ENCODE measurements at places on chromosomes 7 and 10. TPM values are rescaled to one million over a fixed set of nuclear protein-coding genes. Genes with fewer than 3 reads are reported as not detected.

MYH16 gene
- total RNA-seq = not detected

DNA sequence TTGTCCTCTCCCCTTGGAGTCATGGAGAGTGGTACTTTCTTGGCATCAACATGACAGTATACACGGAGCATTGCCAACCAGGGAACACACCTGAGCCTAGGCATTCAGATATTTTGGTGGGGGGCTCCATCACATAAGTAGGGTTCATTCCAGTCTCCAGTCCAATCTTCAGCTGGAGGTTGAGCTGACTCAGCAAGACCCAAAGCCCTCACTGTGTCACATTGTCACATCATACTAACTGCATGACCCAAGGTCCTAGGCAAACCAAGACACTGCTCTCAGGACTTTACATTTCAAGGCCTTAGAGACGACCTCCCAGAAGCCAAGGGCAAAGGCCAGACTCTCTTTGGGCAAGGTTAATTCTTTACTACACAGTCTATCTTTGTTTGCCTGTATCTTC, 190.1 kb downstream of the TMEM178B start:
- H3K27me3 ChIP-seq = peaks cover 7% of the 10 kb centered on the region
- H3K4me3 ChIP-seq = no peak overlapping the region
- H3K4me1 ChIP-seq = peaks cover 17% of the 10 kb centered on the region
- H3K36me3 ChIP-seq = no peaks in the 10 kb centered on the region

- no peak overlapping the region for H3K4me3 ChIP-seq
- peaks cover 15% of the 10 kb centered on the region for H3K4me1 ChIP-seq
- DNase-seq = no peak
Observed at GRCh38 chr10:63064706-63065105, 68.4 kb upstream of the NRBF2 start.

GRCh38 chr7:87874066-87874465, 2.1 kb downstream of the SLC25A40 start:
- DNase-seq = no peak
- peak overlapping the region; percentile 22 for H3K27ac ChIP-seq
- H3K27me3 ChIP-seq = no peaks in the 10 kb centered on the region
- peaks cover 60% of the 10 kb centered on the region for H3K36me3 ChIP-seq
- H3K4me3 ChIP-seq = peak overlapping the region; percentile 88

DNA sequence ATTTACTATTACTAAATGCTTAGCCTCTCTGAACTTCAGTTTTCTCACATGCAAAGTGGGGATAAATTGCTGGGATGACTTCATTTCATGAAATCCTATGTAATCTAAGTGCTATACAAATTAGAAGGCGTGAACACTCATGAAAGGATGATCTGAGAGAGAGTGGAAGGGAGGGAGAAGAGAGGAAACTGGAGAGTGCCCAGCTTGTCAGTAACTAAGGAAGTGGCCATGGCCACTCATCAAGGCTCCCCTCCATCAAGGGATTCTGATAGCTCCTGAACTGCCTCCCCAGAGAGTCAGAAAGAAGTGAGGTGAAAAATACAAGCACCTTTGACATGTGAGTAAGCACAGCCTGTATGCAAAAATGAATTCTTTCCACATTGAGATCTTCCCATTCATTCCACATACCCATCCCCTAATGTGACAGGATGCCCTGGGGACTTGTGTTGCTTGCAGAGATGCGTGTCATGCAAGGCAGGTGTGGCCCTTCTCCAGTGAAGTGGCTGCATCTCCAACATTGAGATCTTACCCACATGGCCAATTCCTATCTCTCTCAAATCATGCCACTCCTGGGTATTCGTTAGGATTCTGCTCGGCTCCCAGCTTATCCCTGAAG, 76.5 kb upstream of the ITPRID1 start:
- DNase-seq = no peak
- H3K27me3 ChIP-seq = no peaks in the 10 kb centered on the region
- H3K4me3 ChIP-seq = no peak overlapping the region
- H3K4me1 ChIP-seq = no peaks in the 10 kb centered on the region
- no peaks in the 10 kb centered on the region for H3K36me3 ChIP-seq

HOXA5 gene
- not detected for total RNA-seq

GRCh38 chr10:132542086-132542775, 4.6 kb downstream of the INPP5A start:
- H3K27me3 ChIP-seq = no peaks in the 10 kb centered on the region
- H3K4me3 ChIP-seq = no peak overlapping the region
- DNase-seq = no peak
- peaks cover 44% of the 10 kb centered on the region for H3K4me1 ChIP-seq

GRCh38 chr7:156725936-156726335, 85.4 kb downstream of the RNF32 start:
- DNase-seq = no peak
- H3K4me3 ChIP-seq = no peak overlapping the region
- H3K4me1 ChIP-seq = no peaks in the 10 kb centered on the region
- no peaks in the 10 kb centered on the region for H3K27me3 ChIP-seq
- no peak overlapping the region for H3K27ac ChIP-seq
- peaks cover 13% of the 10 kb centered on the region for H3K36me3 ChIP-seq

DNA sequence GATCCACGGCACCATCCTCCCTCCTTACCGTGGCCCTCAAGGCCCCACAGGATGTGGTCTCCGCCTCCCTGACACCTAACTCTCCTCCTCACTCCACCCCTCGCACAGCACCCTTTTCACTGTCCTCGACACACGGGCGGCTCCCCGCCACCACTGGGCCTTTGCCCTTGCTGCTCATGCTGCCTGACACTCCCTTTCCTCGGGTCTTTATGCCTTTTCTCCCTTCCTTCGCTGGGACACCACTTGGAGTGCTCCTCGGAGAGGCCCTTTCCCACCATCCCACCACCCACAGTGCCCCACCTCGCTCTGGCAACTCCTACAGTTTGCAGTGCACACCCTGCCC, 7.9 kb upstream of the INMT start:
- DNase-seq = peak; percentile 56
- peaks cover 16% of the 10 kb centered on the region for H3K4me1 ChIP-seq
- no peak overlapping the region for H3K27ac ChIP-seq
- H3K36me3 ChIP-seq = no peaks in the 10 kb centered on the region
- no peaks in the 10 kb centered on the region for H3K27me3 ChIP-seq
- no peak overlapping the region for H3K4me3 ChIP-seq

DNA sequence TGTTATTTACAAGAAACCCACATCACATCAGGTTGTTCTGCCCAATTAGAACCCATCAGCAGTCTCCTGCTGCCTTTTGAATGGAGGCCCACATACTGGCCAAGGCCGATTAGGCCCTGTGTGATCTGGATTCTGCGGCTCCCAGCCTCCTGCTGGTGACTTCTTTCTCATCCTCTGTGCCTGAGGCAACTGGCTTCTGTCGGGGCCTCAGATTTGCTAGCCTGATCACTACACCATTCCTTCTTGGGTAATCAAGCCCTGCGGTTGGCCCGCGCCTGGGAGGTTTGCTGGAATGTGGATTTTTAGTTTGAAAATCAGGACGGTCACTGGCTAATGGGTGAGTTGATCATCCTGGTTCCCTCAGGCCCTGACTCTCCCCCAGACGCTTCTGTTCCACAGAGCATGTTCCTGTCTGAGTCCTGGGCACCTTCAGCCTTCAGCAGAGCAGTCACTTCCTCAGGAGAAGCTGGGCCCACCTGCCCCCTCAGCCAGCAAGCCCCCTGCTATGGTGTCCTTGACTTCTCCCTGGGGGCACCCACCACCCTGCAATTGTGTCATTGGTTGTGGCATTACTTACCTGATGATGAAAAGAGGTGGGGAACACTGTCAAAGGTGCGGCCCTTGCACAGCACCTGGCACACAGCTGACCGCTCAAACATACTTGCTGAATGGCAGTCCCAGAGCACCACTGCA, 207.6 kb downstream of the PHTF2 start:
- H3K4me1 ChIP-seq = no peaks in the 10 kb centered on the region
- no peaks in the 10 kb centered on the region for H3K27me3 ChIP-seq
- no peak overlapping the region for H3K27ac ChIP-seq
- H3K4me3 ChIP-seq = no peak overlapping the region
- H3K36me3 ChIP-seq = no peaks in the 10 kb centered on the region

DNA sequence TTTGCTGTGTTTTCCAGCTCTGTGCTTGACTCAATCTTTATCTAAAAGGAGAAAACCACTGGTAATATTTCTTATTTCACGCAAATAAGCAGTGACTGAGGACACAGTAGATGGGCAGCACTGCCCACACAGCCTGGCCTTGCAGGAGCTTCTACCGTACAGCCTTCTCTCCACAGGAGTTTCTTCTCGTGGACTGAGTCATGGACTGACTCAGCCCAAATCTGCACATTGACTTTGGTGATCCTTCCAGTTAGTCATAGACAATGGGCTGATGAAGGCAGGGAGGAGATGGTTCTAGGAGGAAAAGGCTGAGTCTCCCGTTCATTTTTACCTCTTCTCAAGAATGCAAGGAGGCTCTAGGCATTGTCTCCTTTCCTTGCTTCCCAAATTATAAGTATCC, 200.7 kb downstream of the RAPGEF5 start:
- peaks cover 29% of the 10 kb centered on the region for H3K27me3 ChIP-seq
- no peak overlapping the region for H3K27ac ChIP-seq
- H3K4me1 ChIP-seq = peaks cover 14% of the 10 kb centered on the region
- no peak for DNase-seq
- no peak overlapping the region for H3K4me3 ChIP-seq

DNA sequence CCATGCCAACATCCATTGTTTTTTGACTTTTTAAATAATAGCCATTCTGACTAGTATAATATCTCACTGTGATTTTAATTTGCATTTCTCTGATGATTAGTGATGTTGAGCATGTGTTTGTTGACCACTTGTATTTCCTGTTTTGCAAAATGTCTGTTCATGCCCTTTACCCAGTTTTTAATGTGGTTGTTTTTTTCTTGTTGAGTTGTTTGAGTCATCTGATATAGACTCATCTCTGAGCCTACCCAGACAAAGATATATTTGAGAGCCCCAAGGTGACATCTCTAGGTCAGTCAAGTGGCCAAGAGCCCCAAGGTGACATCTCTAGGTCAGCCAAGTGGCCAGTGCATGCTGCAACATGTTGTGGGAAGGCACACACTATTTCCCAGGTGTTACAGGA, 224.7 kb downstream of the HECW1 start:
- no peak for DNase-seq
- no peak overlapping the region for H3K4me3 ChIP-seq
- peaks cover 29% of the 10 kb centered on the region for H3K27me3 ChIP-seq
- H3K36me3 ChIP-seq = no peaks in the 10 kb centered on the region
- H3K27ac ChIP-seq = no peak overlapping the region

MBL2 gene
- total RNA-seq = not detected

DNA sequence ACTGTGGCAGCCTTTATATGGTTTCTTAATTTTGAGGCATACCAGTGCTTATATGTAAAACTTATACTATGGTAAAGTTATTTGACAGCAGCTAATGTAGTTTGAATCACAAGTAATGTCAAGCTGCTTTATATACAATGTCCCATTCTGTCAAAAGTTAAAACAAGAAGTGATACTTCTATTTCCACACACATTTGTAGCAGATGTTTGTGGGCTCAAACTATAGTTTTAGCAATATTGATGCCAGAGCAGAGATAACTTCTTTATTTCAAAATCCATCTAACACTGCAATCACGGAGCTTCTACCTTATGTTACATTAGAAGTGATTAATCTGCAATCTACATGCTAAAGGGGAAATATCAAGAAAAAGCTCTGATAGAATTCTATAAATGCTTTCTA, 149.6 kb downstream of the ADK start:
- H3K27ac ChIP-seq = no peak overlapping the region
- no peak for DNase-seq
- H3K36me3 ChIP-seq = peaks cover 1% of the 10 kb centered on the region
- H3K4me1 ChIP-seq = no peaks in the 10 kb centered on the region
- H3K27me3 ChIP-seq = no peaks in the 10 kb centered on the region
- H3K4me3 ChIP-seq = no peak overlapping the region

DNA sequence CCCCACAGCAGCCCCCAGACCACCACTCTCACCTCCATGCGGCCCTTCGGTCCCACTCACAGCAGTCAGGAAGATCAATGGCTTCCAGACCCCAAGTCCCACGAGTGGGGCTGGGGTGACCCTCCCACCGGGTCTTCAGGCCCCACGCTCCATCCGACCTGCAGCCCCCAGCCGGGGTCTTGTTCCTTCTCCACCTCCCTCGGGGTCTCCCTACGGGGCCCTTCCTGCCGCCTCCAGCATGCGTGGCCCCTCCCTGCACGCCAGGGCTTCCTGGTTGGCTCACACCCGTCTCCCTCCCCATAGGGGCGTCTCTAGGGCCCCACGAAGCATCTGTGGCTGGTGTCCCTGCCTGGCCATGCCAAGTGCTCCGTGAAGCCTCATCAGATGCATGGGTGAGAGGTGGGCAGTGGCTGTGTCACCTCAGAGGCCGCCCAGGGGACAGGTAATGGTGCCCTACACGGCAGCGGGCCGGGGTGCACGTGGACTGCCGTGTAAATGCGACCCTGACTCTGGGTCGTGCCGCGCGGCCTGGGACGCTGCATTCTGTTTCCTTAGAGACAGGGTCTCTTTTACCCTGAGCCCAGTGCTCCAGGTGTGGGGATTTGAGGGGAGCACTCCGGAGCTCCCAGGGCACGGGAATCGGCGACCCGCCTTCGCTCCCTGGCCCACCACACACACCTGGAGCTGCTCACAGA, 19.9 kb downstream of the ADAP1 start:
- H3K36me3 ChIP-seq = peaks cover 7% of the 10 kb centered on the region
- H3K27me3 ChIP-seq = peaks cover 12% of the 10 kb centered on the region
- no peak overlapping the region for H3K4me3 ChIP-seq
- H3K27ac ChIP-seq = no peak overlapping the region
- DNase-seq = no peak

TFR2 gene
- 11.1 TPM for total RNA-seq

GRCh38 chr10:68327889-68328786, 3.7 kb upstream of the HNRNPH3 start:
- H3K27ac ChIP-seq = no peak overlapping the region
- no peaks in the 10 kb centered on the region for H3K27me3 ChIP-seq
- H3K4me1 ChIP-seq = peaks cover 16% of the 10 kb centered on the region

DNA sequence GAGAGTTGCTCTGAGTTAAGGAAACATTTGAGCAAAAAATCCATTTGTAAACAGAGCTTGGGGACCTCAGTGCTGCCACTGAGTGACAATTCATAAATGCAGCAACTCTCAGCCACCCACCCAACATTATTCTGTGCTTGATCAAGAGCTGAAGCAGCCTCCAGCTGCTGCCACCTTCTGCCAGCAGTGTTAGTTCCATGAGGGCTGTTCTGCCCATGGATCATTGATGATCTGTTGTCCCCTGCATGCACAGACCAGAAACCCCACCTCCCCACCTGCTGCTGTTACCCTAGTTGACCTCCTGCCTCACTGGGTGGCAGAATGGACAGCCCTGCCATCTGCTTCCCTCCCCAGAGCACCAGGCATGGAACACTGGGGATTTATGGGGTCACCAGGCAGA, 305.4 kb downstream of the KCNMA1 start:
- H3K4me3 ChIP-seq = no peak overlapping the region
- H3K27me3 ChIP-seq = no peaks in the 10 kb centered on the region
- no peaks in the 10 kb centered on the region for H3K4me1 ChIP-seq

GRCh38 chr10:19824381-19825342, 8.4 kb downstream of the PLXDC2 start:
- H3K36me3 ChIP-seq = no peaks in the 10 kb centered on the region
- no peak overlapping the region for H3K4me3 ChIP-seq
- no peak overlapping the region for H3K27ac ChIP-seq
- no peaks in the 10 kb centered on the region for H3K27me3 ChIP-seq
- DNase-seq = no peak

ZNF503 gene
- 0.35 TPM for total RNA-seq

CELF2 gene
- 219 TPM for total RNA-seq

PIP gene
- total RNA-seq = not detected

GRCh38 chr7:47787249-47788069, 160.8 kb downstream of the PKD1L1 start:
- no peaks in the 10 kb centered on the region for H3K4me1 ChIP-seq
- no peaks in the 10 kb centered on the region for H3K36me3 ChIP-seq
- no peak overlapping the region for H3K27ac ChIP-seq
- H3K27me3 ChIP-seq = peaks cover 5% of the 10 kb centered on the region
- H3K4me3 ChIP-seq = no peak overlapping the region
